ENCODE measurements at places on chromosomes 6 and 20. TPM values are rescaled to one million over a fixed set of nuclear protein-coding genes. Genes with fewer than 3 reads are reported as not detected.

DNA sequence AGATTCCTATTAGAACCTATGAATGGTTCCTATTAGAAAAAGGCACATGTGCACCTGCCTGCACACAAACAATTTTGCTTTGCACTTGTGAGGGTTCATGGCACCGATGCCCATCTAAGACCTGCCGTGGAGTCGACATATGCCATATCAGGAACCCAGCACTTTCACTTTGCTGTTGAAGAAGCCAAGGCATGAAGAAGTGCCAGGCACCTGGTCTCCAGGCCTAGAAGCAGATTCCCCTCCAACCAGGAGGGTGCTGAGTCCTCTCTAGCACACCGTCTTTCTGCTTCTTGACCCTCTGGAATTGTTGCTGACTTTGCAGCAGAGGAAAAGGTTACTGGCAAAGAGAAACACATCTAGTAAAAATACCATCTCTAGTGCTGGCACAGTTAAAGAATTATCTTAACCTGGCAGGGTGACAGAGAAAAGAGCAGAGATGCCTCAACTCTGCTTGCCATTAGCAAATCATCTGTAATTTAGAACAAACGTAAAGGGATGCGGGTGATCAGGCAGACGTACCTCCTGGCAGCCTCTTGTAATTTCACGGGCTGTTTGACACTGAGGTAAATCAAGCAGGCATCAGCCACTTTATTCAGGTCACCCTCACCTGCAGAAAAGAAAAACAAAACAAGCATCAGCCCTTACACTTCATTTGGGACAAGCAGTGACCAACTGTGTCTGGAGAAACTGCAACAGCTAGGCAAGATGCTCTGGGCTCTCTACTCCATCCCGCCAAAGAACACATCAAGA lies 37.2 kb downstream of the TTI1 start:
- peaks cover 25% of the 10 kb centered on the region for H3K4me1 ChIP-seq
- H3K27me3 ChIP-seq: no peaks in the 10 kb centered on the region
- DNase-seq: no peak
- peaks cover 77% of the 10 kb centered on the region for H3K36me3 ChIP-seq

FANCE gene
- polyA plus RNA-seq: 4.9 TPM

DNA sequence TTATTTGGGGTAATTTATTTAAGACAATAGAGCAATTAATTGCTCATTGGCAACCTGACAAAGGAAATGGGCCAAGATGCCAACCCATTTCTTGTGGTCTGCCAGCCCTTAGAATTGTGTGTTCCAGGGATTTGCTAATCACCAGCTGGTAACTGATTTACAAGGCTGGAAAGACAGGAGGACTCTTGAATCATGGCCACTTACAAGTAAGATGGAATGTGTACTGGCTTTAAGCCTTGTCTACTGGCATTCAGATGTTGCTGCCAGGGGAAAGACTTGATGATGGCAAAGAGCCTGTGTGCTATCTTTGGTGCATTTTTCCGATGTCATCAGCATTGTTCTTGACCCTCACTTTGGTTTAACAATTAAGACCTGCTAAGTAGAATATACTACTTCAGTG lies 91.0 kb downstream of the BCKDHB start:
- H3K4me3 ChIP-seq: no peak overlapping the region
- DNase-seq: no peak
- peaks cover 4% of the 10 kb centered on the region for H3K36me3 ChIP-seq
- H3K27me3 ChIP-seq: no peaks in the 10 kb centered on the region

HRH3 gene
- not detected for polyA plus RNA-seq

RIMS4 gene
- polyA plus RNA-seq: 0.55 TPM

GRCh38 chr6:146856296-146856695 lies 257.5 kb downstream of the ADGB start:
- no peak overlapping the region for H3K27ac ChIP-seq
- DNase-seq: no peak
- H3K36me3 ChIP-seq: no peaks in the 10 kb centered on the region
- peaks cover 19% of the 10 kb centered on the region for H3K4me1 ChIP-seq
- no peak overlapping the region for H3K4me3 ChIP-seq

GRCh38 chr6:158110986-158111385 lies 57.1 kb downstream of the SERAC1 start:
- H3K4me1 ChIP-seq: no peaks in the 10 kb centered on the region
- peaks cover 66% of the 10 kb centered on the region for H3K36me3 ChIP-seq
- DNase-seq: no peak

- no peaks in the 10 kb centered on the region for H3K36me3 ChIP-seq
- no peak for DNase-seq
- H3K4me1 ChIP-seq: peaks cover 8% of the 10 kb centered on the region
- H3K4me3 ChIP-seq: peak overlapping the region; percentile 24
Observed at GRCh38 chr6:235763-236360, 56.4 kb upstream of the DUSP22 start.

FOXC1 gene
- 1.7 TPM for polyA plus RNA-seq

CST1 gene
- polyA plus RNA-seq: not detected

DNA sequence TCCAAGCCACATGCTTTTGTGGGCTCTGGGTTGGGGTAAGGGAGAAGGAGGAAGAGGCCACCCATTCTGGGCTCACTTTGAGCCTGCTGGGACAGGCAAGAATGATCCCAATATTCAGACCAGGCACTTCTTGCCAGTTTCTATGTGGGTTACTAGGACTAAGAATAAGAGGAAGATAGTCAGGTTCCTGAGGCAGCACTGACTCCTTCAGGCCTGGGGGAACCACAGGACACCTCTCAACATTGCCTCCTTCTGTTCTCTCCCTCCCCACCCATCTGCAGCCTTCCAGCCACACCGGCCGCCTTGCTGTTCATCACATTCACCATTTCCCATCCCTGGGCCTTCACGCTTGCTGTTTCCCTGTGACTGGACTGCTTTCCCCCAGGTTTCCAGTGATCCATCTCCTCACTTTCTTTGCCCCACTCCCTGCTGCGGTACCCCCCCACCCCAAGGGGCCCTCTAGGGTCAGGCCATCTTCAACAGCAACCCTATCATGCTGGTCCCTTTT lies 69.2 kb upstream of the SIRPA start:
- H3K36me3 ChIP-seq: no peaks in the 10 kb centered on the region
- DNase-seq: no peak
- peaks cover 9% of the 10 kb centered on the region for H3K4me1 ChIP-seq
- no peak overlapping the region for H3K4me3 ChIP-seq

- H3K36me3 ChIP-seq: no peaks in the 10 kb centered on the region
- no peak overlapping the region for H3K4me3 ChIP-seq
- no peaks in the 10 kb centered on the region for H3K4me1 ChIP-seq
- H3K27me3 ChIP-seq: peaks cover 17% of the 10 kb centered on the region
Observed at GRCh38 chr20:61437280-61438206, 185.5 kb downstream of the CDH4 start.

DNA sequence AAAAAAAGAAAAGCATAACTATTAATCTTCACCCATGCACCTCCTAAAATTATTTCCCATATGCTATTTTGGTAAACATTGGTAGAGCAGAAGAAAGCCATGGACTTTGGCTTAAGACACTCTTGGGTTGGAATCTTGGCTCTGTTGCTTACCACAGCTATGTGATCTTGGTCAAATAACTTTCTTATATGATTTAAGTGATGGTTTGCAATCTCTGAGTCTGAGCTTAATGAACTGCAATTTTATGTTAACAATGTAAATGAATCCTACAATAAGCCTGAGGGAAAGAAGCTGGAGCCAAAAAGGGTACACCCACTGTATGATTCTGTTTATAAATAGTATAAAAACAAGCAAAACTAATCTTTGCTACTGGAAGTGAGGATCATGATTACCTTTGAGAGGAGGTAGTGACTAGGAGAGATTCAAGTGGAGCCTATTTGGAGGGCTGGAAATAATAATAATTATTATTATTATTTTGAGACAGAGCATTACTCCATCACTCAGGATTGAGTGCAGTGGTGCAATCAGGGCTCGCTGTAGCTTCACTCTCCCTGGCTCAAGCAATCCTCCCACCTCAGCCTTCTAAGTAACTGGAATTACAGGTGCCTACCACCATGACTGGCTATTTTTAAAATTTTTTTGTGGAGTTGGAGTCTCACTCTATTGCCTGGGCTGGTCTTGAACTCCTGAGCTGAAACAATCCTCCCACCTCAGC lies 34.5 kb downstream of the ABRACL start:
- no peak overlapping the region for H3K27ac ChIP-seq
- no peaks in the 10 kb centered on the region for H3K36me3 ChIP-seq
- H3K4me3 ChIP-seq: no peak overlapping the region
- no peaks in the 10 kb centered on the region for H3K4me1 ChIP-seq
- no peaks in the 10 kb centered on the region for H3K27me3 ChIP-seq
- DNase-seq: no peak

GRCh38 chr20:11697055-11697454 lies 220.6 kb upstream of the BTBD3 start:
- no peaks in the 10 kb centered on the region for H3K27me3 ChIP-seq
- H3K36me3 ChIP-seq: no peaks in the 10 kb centered on the region
- DNase-seq: no peak
- H3K4me1 ChIP-seq: no peaks in the 10 kb centered on the region
- no peak overlapping the region for H3K4me3 ChIP-seq

DEFB124 gene
- not detected for polyA plus RNA-seq

GRCh38 chr6:118679327-118679901 lies 28.0 kb upstream of the CEP85L start:
- H3K4me1 ChIP-seq: peaks cover 11% of the 10 kb centered on the region
- H3K36me3 ChIP-seq: no peaks in the 10 kb centered on the region
- no peak for DNase-seq
- no peak overlapping the region for H3K4me3 ChIP-seq
- H3K27ac ChIP-seq: peak overlapping the region; percentile 56
- H3K27me3 ChIP-seq: no peaks in the 10 kb centered on the region

DNA sequence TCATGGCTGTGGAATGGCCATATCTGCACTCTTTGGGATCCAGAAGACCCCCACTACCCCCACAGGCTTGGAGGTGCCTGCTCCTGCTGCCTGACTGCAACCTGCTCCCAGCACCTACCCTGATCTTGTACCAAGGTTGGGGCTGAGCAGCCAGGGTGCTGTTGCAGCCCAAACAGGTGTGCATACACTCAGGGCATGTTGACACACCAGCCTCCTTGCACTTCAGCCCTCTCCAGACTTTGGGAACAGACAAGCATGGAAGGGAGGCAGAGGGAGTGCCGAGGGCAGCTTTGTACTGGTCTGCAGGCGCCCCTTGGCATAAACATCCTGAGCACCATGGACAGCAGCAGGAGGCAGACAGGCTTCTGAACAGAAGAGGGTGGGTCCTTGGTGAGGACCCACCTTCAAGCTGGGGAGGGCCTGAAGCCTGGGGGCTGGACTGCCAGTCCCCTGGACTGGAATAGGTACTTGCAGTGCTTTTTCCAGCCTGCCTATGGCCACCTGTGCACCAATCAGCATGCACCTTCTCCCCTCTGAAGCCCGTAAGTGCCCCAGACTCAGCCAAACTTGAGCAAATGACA lies 1675.8 kb downstream of the HACE1 start:
- H3K36me3 ChIP-seq: no peaks in the 10 kb centered on the region
- no peak overlapping the region for H3K4me3 ChIP-seq
- DNase-seq: no peak
- no peaks in the 10 kb centered on the region for H3K27me3 ChIP-seq
- H3K4me1 ChIP-seq: no peaks in the 10 kb centered on the region

EYS gene
- polyA plus RNA-seq: not detected
